ENCODE measurements at places on chromosomes 16 and 17.

- H3K27me3 ChIP-seq = no peaks in the 10 kb centered on the region
- no peak overlapping the region for H3K4me3 ChIP-seq
- DNase-seq = peak; percentile 81
- H3K27ac ChIP-seq = peak overlapping the region; percentile 31
- H3K4me1 ChIP-seq = no peaks in the 10 kb centered on the region
These were observed 147.4 kb upstream of the TBX2 start for GRCh38 chr17:61251939-61252865.

- H3K4me3 ChIP-seq = no peak overlapping the region
- H3K27ac ChIP-seq = no peak overlapping the region
- no peaks in the 10 kb centered on the region for H3K4me1 ChIP-seq
These were observed 71.8 kb downstream of the IRX5 start for GRCh38 chr16:55002419-55002818.

- peaks cover 18% of the 10 kb centered on the region for H3K4me1 ChIP-seq
- H3K27me3 ChIP-seq = no peaks in the 10 kb centered on the region
- H3K36me3 ChIP-seq = no peaks in the 10 kb centered on the region
These were observed 79.7 kb downstream of the KSR1 start for GRCh38 chr17:27535975-27536374.

DNA sequence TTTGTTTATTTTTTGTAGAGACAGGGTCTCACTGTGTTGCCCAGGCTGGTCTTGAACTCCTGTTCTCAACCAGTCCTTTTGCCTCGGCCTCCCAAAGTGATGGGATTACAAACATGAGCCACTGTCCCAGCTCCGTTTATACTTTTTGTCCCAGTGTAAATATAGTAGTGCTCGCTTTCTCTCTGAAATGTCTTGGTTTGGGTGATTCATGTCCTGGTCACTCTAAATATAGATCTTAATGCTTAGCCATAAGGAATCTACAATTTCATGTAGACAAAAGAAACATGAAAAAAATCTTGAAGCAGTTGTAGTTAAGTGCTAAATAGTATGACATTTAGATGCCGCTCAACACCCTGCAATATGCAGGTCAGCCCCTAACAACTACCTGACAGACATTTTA, 126.9 kb downstream of the KATNIP start:
- no peak overlapping the region for H3K27ac ChIP-seq
- H3K36me3 ChIP-seq = peaks cover 3% of the 10 kb centered on the region
- no peak for DNase-seq

GRCh38 chr16:3054965-3055733, 8.8 kb downstream of the MMP25 start:
- no peaks in the 10 kb centered on the region for H3K36me3 ChIP-seq
- H3K4me1 ChIP-seq = no peaks in the 10 kb centered on the region
- H3K27ac ChIP-seq = no peak overlapping the region
- H3K4me3 ChIP-seq = no peak overlapping the region
- no peaks in the 10 kb centered on the region for H3K27me3 ChIP-seq

DNA sequence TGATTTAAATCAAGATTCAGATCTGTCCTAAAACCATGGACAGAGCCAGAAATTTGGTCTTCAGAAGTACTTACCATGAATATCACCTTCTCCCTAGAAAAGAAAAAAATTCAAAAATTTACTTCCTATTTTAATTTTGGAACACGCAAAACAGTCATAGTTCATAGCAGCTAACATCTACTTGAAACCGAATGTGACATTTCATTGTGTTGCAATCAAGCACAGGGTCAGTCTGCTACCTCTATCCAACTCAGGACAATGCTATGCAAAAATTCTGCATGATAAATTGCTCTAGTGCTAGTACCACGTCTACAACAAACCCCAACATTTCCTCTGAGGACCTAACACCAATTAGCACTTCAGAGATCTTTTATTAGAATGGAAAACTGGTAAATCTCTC, 7.7 kb downstream of the JPT1 start:
- H3K36me3 ChIP-seq = peaks cover 13% of the 10 kb centered on the region
- DNase-seq = no peak
- H3K4me3 ChIP-seq = no peak overlapping the region
- no peak overlapping the region for H3K27ac ChIP-seq
- no peaks in the 10 kb centered on the region for H3K27me3 ChIP-seq
- no peaks in the 10 kb centered on the region for H3K4me1 ChIP-seq

DNA sequence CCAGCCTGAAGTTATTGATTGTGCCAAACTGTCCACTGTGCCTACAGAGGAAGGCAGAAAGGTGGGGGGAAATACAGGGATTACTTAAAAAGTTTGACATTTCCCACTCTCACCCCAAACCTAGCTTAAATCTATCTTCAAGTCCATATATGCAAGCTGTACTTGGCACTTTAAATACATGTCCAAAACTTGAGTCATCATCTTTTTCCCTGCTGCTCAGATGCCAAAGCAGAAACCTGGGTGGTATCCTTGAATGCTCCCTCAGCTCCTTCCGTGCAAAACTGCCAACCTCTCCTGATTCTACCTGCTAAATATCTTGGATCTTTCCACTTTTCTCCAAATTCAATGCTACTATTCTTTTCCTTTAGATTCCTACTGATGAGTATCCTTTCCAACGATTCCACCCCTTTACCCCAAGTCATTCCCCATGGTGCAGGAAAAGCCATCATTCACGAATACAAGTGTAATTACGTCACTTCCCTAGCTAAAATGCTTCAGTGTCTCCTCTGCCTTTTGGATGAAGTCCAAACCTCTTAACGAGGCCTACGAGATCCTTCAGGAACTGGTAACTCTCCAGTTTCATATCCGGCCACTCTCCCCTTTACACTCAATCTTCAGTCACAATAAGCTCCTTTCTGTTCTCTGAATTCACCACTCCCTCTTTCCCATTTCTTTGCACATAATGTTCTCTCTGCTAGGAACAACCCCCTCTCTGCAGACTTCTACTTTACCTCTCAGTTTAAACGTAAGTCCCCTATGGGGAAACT, 9.3 kb downstream of the BECN1 start:
- no peak for DNase-seq
- H3K27ac ChIP-seq = no peak overlapping the region
- no peaks in the 10 kb centered on the region for H3K27me3 ChIP-seq
- peaks cover 3% of the 10 kb centered on the region for H3K36me3 ChIP-seq
- H3K4me3 ChIP-seq = no peak overlapping the region
- no peaks in the 10 kb centered on the region for H3K4me1 ChIP-seq

- H3K4me3 ChIP-seq = no peak overlapping the region
- H3K27ac ChIP-seq = no peak overlapping the region
- no peaks in the 10 kb centered on the region for H3K27me3 ChIP-seq
- no peak for DNase-seq
- H3K4me1 ChIP-seq = no peaks in the 10 kb centered on the region
- no peaks in the 10 kb centered on the region for H3K36me3 ChIP-seq
These were observed 321.4 kb downstream of the FOXL1 start for GRCh38 chr16:86899757-86900156.

DNA sequence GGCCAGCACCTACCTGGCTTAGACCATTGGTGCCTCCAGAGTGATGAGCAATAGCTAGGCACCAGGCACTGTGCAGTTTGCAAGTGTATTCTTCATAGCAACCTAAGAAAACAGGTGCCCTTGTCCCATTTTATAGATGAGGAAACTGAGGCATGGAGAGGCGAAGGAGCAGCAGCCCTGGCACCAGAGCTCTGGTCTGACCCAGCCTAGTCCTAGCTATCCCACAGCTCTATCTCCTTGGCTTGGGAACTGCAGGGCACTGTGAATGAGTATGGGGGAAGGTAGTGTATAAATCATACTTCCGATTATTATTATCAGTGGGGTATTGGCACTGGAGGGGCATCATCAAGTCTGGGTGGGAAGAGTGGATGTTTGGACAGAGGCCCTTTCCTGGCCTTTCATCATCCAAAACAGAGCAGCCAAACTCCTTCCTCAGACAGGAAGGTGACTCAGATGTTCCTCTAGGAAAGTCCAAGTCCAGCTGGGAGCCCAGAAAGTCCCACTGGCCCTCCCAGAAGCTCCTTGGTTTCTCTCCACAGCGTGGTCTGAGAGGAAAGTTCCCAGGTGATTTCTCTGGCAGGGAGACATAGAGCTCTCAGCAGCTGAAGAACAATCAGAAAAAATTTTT, 32.0 kb upstream of the PLLP start:
- no peaks in the 10 kb centered on the region for H3K4me1 ChIP-seq
- no peak overlapping the region for H3K27ac ChIP-seq
- H3K36me3 ChIP-seq = no peaks in the 10 kb centered on the region

DNA sequence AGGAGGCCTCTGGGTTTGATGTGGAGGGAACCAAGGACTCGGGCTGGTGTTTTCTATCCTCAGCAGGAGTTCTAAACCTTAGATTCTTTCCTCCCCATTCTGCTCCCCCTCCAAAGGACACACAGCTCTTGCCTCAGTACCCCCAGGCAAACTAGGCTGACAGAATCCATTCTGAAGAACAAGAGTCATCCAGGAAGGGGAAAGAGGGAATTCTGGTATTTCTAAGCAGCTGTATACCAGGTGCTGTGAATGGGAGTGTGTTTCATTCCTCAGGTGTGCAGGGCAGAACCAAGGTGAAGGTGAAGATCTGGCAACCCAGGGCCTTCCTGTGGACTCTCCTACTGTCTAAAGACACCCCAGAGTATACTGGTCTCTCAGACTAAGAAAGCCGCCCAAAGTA, 4.1 kb downstream of the INPP5K start:
- H3K27ac ChIP-seq = no peak overlapping the region
- peaks cover 13% of the 10 kb centered on the region for H3K36me3 ChIP-seq
- DNase-seq = no peak
- H3K4me1 ChIP-seq = no peaks in the 10 kb centered on the region
- H3K27me3 ChIP-seq = no peaks in the 10 kb centered on the region

DNA sequence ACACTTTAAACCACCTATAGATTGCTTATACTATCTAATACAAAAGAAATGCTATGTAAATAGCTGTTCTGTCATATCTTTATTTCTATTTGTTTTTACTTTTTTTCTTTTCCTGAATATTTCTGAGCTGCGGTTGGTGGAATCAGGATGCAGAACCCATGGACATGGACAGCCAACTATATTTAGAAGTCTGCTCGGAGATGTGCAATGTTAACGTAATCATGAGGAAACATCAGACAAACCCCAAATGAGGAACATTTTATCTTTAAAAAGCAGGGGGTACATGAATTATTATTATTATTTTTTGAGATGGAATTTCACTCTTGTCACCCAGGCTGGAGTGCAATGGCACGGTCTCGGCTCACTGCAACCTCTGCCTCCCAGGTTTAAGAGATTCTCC, 31.4 kb upstream of the GHDC start:
- no peaks in the 10 kb centered on the region for H3K27me3 ChIP-seq
- no peak for DNase-seq
- H3K36me3 ChIP-seq = no peaks in the 10 kb centered on the region
- no peaks in the 10 kb centered on the region for H3K4me1 ChIP-seq
- H3K4me3 ChIP-seq = no peak overlapping the region
- no peak overlapping the region for H3K27ac ChIP-seq

DNA sequence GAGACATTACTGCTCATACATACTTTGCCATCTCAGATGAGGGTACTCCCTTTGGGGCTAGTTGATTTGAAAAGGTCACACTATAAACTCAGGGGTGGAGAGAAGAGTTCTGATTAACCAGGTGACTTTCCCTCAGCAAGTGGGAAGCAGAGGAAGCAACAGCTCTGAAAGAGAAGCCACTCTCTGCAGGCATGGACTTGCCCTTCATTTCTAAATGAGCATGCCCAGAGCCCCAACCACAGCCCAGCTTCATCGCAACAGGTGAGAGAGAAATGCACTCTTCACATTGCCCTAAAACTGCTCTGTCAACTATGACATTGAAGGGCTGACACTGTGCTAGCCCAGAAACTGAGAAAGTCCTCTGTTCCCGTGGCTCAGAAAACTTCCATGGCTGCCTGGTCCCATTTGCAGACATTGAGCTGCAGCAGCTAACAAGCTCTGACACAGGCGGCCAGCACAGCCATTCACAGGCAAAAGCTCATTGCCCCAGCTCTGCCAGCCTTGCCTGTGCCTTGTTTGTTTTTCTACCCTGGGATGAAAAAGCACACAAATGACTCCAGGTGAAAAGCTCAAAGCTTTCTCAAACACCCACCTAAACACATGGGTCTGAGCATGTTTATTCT, 419.8 kb upstream of the DYNLRB2 start:
- H3K4me1 ChIP-seq = no peaks in the 10 kb centered on the region
- no peaks in the 10 kb centered on the region for H3K27me3 ChIP-seq
- no peak for DNase-seq
- H3K36me3 ChIP-seq = no peaks in the 10 kb centered on the region
- no peak overlapping the region for H3K27ac ChIP-seq

GRCh38 chr17:4956493-4957061, 5.7 kb downstream of the ENO3 start:
- H3K4me1 ChIP-seq = no peaks in the 10 kb centered on the region
- no peak overlapping the region for H3K4me3 ChIP-seq
- DNase-seq = no peak
- no peak overlapping the region for H3K27ac ChIP-seq
- no peaks in the 10 kb centered on the region for H3K36me3 ChIP-seq
- no peaks in the 10 kb centered on the region for H3K27me3 ChIP-seq

DNA sequence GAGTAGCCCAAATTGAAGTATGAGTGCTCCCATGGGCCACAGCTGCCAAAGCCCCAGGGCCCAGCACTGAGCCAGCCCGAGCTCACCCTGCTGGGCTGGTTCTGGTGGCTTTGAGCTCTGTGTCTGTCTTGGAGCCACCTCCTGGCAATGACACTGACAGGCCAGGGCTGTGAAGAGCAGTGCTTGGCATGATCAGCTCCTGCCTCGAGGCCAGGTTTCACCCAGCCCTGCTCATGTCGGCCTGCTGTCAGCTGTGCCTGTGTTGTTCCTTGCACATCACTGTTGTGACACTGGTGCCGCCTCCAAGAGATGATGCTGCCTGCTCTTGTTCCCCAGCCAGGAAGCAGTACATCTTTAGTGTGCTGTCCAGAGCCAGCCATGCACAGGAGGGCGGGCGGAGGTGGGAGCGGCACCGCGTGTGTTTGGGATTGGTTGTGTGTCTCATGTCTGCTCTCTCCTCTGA, 26.0 kb downstream of the PLD6 start:
- no peak for DNase-seq
- H3K36me3 ChIP-seq = peaks cover 47% of the 10 kb centered on the region
- no peaks in the 10 kb centered on the region for H3K4me1 ChIP-seq
- H3K27ac ChIP-seq = no peak overlapping the region

DNA sequence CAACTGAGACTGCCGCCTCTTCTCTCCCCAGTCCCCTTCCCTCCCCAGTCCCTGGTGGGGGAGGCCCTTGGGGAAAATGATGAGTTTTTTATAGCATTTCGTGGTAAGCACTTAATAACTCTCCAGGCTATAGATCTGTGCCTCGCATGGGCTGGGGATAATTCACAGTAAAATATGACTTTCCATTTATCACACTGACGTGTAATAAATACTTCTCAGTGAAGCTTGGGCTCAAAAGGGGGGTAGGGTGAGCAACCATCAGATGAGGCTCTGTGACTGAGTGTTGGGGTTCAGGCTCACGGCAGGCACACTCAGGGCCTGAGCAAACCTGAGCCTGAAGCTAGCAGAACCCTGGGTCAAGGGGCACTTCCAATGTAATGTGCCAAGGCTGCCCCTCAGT, 101.6 kb downstream of the CCT6B start:
- no peak overlapping the region for H3K27ac ChIP-seq
- no peaks in the 10 kb centered on the region for H3K36me3 ChIP-seq
- H3K4me3 ChIP-seq = no peak overlapping the region
- DNase-seq = no peak
- H3K4me1 ChIP-seq = no peaks in the 10 kb centered on the region
- H3K27me3 ChIP-seq = no peaks in the 10 kb centered on the region

GRCh38 chr16:87845807-87846619, 23.3 kb downstream of the SLC7A5 start:
- DNase-seq = peak; percentile 78
- peak overlapping the region; percentile 70 for H3K27ac ChIP-seq
- no peaks in the 10 kb centered on the region for H3K27me3 ChIP-seq

Measured in right lobe of liver (tissue), 6 donors.